ENCODE measurements at places on chromosomes 7 and 10.

GRCh38 chr10:117668327-117669008 is 125.9 kb downstream of the EMX2 start:
- peak; percentile 32 for DNase-seq

- DNase-seq: no peak
Observed at GRCh38 chr10:15842556-15843169, 17.6 kb downstream of the MINDY3 start.

- peak; percentile 38 for DNase-seq
Observed at GRCh38 chr7:90119178-90119971, 34.9 kb upstream of the STEAP1 start.

GRCh38 chr10:30500534-30500933 is 66.5 kb downstream of the MAP3K8 start:
- DNase-seq: no peak

DNA sequence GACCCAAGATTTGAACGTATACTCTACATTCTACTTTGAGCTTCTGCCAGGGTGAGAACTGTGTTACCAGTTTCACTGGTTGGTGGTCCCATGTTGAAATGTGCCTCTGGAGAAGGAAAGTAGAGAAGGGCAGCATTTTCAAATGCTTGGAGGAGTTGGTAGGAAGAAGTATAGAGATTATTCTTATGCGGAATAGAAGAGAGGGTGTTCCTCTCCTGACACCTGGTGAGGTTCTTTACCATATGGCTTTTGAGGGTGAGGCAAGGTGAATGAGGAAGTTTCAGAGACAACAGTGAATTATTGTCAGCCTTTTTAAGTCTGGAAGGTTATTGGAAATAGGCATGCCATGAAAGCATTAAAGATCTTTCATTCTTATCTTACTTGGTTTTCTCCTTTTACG is 34.3 kb downstream of the R3HCC1L start:
- no peak for DNase-seq

- DNase-seq: no peak
Observed at GRCh38 chr7:50275430-50275829, 29.1 kb upstream of the IKZF1 start.

DNA sequence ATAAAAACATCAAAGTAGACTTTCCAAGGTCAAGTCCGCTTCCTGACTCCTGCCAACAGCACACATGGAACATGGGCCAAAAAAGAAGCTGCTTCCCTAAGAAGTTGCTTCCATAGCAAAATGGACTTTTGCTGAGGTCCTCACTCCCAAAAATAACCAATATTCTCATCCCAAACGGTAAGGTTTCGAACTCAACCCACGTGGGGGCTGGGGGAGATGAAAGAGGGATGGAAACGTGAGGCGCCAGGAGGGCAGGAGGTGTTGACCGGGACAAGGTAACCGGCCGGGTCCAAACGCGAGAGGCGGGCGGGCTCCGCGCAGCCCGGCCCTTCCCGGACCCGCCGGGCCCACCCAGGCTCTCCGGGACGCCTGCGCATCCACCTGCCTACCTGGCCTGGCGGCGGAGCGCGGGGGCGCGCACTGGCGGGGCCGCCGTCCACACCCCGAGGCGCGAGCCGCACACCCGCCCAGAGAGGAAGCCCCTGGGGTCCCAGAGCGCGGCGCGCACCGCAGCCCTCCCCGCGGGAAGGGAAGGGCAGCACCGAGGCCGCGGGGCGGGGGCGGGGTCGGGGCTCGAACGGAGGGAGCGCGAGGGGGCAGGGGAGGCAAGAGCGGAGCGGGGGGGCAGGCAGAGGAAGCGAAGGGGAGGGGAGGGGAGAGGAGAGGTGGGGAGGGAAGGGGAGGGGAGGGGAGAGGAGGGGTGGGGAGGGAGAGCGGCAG is 742 bp downstream of the LMBR1 start:
- DNase-seq: peak; percentile 92

DNA sequence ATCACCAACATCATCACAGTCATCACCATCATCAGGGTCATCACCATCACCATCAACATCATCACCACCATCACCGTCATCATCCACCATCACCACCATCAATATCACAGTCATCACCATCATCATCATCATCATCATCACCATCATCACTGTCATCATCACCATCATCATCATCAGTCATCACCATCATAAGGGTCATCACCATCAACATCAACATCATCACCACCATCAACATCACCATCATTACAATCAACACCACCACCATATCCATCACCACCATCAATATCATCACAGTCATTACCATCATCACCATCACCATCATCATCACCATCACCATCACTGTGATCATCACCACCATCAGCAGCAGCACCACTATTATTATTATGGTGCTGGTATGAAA is 218.9 kb downstream of the TNS3 start:
- no peak for DNase-seq

DNA sequence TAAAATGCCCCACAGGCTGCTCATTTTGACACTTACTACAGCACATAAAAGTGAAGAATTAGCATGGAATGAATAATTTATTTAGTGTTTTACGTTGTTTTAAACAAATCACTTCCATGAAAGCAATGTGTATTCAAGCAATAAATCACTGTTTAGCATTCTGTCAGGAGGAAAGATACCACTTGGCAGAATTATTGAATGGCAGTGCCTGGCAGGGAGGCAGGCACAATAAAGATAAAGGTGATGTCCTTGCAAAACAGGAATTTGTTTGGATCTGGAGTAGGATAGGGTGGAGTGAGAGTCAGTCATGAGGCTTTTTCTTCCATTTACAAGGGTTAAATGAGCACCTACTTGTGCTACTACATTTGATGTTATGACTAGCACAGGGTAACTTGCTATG is 190.8 kb downstream of the SORCS1 start:
- no peak for DNase-seq

GRCh38 chr7:17660116-17660515 is 280.2 kb downstream of the SNX13 start:
- no peak for DNase-seq

- DNase-seq: no peak
Observed at GRCh38 chr7:1569016-1569415, 816 bp downstream of the PSMG3 start.

- no peak for DNase-seq
Observed at GRCh38 chr10:91104193-91105041, 116.0 kb upstream of the PCGF5 start.

DNA sequence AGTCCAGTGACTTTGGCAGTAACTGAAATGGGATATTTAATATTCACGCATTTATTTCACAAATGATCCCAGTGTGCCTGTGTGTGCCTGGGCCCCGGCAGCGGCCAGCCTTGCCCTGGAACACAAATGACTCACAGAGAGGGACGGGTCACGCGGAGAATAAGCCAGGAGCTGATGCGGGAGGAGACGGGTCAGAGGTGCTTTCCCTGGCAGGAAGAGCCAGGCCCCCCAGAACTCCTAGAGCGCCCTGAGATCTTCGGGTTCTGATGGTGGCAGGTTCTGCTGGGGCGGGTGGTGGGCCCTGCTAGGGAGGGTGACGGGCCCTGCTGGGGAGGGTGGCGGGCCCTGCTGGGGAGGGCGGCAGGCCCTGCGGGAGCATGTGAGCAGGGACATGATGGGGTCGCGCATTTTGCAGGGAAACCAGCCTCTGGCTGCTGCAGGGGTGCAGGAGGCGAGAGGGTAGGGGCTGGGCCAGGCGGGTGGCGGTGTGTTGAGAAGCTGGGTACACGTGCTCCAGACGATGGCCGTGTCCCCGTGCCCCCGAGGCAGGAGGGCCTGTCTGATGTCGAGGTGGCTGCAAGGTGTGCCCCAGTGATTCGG is 84.2 kb upstream of the DIP2C start:
- no peak for DNase-seq

DNA sequence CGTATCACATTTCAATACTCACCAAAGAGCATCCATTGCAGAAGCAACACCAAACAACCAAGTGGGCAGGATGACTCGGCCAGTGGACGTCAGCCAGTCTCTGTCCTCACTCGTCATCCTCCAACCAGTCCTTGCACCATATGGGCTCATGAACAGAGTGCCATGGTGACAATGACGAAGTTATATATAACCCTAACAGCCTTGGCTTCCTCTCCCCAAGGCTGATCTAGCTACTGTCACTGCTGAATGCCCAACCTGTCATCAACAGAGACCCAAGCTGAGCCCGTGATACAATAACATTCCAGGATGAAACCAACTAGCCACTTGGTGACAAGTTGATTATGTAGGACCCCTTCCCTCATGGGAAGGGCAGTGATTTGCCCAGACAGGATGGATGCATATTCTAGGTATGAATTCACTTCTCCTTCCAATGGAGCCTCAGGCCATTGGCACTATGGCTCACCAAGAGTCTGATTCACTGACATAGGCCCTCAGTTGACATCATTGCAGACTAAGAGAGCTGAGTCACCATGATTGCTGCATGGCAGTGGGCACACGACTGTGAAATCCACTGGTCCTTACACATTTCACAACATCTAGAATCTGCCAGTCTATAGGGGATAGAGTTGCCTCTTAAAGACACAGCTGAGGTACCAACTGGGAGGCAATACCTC is 26.3 kb upstream of the PPIF start:
- no peak for DNase-seq

- no peak for DNase-seq
Observed at GRCh38 chr10:43209651-43210141, 57.2 kb downstream of the RASGEF1A start.

GRCh38 chr10:65788271-65788670 is 1137.6 kb upstream of the LRRTM3 start:
- DNase-seq: no peak

DNA sequence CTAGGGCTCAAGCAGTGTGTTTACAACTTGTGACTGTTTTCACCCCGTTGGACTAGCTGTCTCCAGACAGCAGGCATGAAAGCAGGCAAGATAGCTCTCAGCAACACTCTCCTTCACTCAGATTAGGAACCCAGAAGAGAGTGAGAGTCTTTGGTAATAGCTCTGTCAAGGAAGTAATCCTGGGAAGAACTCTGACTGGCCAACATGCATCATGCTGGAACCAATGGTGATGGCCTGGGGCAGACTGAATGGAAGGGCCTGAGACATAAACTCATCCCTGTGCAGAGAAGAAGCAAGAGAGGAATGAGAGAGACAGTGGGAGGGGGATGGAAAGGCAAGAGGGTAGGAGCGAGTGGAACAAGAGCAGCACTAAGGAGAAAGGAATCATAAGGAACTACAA is 48.9 kb downstream of the AKR1D1 start:
- DNase-seq: no peak

DNA sequence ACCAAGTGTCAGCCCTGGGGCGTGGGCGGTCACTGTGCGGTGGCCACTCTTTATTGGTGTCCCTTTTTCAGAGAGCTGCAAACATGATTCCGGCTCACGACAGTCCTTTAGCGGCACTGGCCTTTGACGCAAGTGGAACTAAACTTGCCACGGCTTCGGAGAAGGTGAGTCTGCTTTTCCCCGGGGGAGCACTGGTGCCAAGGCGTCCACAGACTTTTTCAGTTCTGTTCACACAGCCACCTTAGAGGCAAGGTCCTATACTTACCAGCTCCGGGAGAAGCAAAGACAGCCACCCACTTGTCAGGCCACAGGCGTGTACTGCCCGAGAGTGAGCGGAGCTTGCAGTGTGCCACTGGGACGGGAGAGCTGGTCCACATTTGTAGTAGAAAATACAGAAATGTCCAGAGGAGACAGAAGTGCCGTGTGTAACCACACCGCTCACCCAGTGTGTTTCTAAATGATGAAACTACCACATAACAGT is 27.9 kb downstream of the WIPI2 start:
- DNase-seq: no peak

- no peak for DNase-seq
Observed at GRCh38 chr10:4683838-4684237, 142.2 kb upstream of the AKR1E2 start.

DNA sequence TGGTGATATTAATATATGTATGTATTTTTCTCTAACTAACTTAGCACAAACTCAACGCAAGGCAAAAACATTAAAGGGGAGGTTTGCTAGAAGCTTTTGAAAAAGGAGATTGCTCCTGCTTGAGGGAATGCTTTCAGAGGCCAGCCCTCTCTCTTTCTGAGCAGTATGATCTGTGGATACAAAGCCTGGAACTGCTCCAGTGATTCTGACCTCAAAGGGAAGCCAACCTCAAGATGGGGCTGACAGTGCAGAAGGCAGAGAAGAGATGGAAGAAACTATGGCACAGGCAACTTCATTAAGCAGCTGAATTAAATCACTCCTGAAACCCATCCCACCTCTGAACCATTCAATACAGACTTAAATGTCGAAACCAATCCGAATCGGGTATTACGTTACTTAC is 102.4 kb downstream of the USP6NL start:
- no peak for DNase-seq
